Motor neuron (in vitro differentiated cells): ENCODE measurements at places on chromosomes 1 and 21.

GRCh38 chr1:106232128-106232527 is 824.3 kb upstream of the PRMT6 start:
- ATAC-seq, result no peak

DNA sequence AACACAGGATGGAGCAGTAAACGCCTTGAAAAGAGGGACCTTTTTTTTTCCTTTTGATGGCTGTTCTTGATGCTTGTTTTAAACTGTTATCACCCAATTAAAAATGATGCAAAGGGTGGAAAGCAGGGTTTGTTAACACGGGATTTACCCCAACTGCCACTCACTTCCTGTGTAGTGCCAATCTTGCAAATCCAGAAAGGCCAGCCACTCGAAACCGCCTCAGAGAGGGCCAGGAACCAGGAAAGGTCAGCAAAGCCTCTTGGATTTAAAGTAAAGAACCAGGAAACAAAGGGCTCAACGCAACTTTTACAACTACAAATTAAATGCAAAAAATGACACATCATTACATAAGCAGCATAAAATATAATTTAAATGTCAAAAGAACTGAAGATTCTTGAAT is 347.4 kb downstream of the PDE4B start:
- ATAC-seq, result no peak

GRCh38 chr1:8351693-8352470 is 34.0 kb downstream of the SLC45A1 start:
- peak; percentile 31 for ATAC-seq

DNA sequence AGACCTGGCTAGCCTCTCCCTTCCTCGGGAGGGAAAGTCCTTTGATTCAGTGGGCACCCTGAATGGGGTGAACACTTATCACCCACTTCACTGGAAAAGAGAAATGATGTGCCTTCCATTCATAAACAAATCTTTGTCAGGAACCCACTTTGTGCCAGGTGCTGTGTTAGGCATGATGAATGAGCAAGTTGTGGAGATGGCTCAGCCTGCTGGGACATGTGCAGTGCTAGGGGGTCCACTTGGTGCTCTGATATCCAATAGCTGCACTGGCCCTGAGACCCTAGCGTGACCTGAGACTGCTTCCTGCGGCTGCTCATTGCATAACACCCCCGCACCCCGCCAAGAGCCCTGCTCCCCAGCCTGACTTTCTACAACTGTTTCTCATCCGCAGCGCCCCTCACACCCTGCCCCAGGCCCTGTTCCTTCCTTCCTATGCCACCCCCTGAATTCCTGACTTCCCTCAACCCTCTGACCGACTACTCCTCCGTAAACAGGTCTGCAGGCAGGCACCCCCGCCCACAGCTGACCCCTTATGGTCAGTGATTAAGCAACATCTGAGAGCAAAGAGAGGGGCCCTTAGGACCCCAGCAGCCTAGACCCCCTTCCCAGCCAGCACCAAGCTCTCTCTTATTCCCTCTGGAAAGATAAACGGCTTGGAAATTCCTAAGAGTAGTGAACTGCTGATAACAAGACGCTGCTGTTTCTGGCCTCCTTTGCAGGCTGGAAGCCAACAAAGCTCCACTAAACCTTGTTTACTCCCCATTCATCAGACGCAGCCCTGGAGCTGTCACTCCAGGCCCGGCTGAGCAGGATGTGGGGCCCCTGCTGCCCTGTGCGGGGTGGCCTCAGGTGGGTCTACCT is 12.9 kb downstream of the CSRP1 start:
- ATAC-seq, result no peak

- no peak for ATAC-seq
Measured at GRCh38 chr1:34790985-34791384, 1.8 kb upstream of the GJA4 start.

DNA sequence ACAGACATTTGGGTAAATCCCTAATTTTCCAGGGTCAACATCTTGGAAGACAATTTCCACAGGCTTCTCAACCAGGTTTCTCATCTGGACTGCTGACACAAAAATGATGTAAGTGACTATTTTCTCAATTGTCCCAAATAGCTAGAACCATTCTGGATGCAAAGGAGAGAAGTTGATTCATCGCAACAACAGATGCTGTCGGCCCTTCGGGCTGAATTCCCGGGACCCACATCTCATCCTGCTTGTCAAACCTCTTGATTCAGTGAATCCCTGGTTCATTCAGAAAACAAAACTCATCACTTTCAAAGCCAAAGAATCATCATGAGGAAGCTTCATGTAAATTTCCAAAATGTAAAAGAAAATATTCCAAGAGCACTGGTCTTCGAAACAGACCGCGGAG is 251.8 kb downstream of the NPHP4 start:
- no peak for ATAC-seq

GRCh38 chr1:9416506-9416905 is 122.8 kb upstream of the SLC25A33 start:
- ATAC-seq, result no peak

GRCh38 chr1:111542187-111542586 is 38.8 kb upstream of the ADORA3 start:
- ATAC-seq, result no peak

- ATAC-seq, result no peak
Measured at GRCh38 chr21:20999659-21000058, 1.4 kb downstream of the NCAM2 start.

GRCh38 chr1:210582205-210582970 is 253.7 kb downstream of the HHAT start:
- no peak for ATAC-seq

GRCh38 chr1:3028531-3029282 is 7.4 kb downstream of the ACTRT2 start:
- ATAC-seq, result no peak

DNA sequence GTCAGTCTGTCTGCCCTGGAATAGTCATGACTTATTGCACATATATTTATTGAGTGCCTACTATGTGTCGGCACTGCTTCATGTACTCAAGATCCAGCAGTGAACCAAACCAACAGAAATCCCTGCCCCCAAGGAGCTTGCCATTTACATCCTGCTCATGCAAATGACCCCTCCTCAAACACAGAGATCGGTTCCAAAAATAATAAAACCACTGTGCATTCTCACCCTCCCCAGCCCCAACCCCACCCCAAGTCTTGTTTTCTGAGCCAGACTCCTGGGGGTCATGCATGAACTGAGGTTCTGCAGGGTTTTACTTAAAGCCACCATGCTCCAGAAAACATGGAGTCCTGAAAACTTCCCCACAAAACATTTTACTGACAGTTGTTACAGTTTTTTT is 61.9 kb downstream of the KIAA0040 start:
- ATAC-seq, result no peak

DNA sequence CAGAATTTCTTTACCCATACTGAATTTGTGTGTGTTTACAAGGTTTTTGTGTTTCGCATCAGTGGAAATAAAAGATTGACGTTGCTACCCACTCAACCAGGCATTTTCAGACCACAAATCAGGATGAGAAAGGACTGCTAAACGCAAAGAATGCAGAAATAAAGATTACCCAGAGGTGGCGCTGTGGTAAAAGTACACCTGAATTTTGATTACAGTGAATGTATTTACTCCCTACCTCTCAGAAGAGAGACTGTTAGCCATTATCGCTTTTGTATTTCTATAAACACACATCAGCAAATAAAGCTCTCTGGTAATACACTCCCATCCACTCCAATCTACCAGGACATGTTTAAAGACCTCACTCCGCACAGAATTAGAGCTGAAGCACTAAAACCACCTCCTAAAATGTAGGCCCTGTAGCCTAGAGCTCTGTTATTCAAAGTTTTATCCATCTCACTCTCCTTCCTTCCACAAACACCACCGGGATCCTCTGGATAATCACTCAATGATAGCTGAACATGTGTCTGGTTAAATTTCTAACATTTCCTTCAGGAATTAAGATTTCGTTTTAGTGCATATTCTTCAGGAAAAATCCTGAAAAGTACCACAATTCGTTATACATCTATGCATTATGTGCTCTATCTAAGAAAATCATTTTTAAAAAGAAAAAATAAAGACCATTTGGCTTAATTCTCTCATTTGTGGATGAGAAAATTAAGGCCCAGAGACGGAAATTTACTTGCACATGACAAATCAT is 2.5 kb upstream of the LMO4 start:
- no peak for ATAC-seq

DNA sequence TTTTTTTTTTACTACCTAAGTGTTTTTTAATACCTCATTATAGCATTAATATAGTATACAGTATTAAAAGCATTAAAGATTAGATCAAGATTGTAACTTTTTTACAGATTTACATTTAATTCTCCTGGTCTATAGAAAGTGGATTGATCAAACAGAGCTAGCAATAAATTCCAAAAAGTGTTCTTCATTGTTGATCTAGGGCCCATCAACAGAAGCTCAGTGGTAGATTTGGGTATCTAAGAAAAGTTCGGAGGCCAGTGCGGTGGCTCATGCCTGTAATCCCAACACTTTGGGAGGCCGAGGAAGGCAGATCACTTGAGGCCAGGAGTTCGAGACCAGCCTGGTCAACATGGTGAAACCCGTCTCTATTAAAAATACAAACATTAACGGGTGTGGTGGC is 12.5 kb downstream of the NUP210L start:
- ATAC-seq, result no peak

DNA sequence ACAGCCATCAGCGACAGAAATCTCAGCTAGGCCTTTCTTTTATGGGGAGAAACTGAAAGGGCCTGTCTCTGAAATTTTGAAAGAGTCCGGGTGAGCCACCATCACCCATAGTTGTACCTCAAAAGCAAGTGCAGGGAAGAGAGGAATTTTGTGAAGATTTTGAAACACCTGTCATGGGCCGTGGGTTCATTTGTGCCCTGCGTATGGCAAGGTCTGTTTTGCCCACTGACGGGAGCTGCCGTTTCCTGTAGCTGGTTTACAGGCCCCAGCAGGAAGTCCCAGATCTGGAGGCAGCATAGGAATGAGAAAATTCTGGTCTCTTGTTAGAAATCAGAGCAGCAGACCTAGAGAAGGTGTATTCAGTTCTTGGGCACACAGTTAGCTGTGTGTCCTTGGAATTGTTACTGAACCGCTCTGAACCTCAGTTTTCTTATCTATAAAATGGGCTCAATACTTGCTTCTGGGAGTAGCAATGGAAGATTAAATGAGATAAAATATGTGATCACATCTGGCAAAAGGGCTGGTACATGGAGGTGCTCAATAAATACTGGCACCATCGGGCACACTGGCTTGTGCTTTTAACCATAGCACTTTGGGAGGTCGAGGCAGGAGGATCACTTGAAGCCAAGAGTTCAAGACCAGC is 52.5 kb downstream of the MAN1C1 start:
- ATAC-seq, result no peak

GRCh38 chr1:230979952-230980351 is 1.1 kb downstream of the ARV1 start:
- no peak for ATAC-seq

- peak; percentile 26 for ATAC-seq
Measured at GRCh38 chr1:18955441-18956192, 859 bp downstream of the IFFO2 start.

GRCh38 chr1:217944550-217944949 is 313.4 kb downstream of the SPATA17 start:
- no peak for ATAC-seq

DNA sequence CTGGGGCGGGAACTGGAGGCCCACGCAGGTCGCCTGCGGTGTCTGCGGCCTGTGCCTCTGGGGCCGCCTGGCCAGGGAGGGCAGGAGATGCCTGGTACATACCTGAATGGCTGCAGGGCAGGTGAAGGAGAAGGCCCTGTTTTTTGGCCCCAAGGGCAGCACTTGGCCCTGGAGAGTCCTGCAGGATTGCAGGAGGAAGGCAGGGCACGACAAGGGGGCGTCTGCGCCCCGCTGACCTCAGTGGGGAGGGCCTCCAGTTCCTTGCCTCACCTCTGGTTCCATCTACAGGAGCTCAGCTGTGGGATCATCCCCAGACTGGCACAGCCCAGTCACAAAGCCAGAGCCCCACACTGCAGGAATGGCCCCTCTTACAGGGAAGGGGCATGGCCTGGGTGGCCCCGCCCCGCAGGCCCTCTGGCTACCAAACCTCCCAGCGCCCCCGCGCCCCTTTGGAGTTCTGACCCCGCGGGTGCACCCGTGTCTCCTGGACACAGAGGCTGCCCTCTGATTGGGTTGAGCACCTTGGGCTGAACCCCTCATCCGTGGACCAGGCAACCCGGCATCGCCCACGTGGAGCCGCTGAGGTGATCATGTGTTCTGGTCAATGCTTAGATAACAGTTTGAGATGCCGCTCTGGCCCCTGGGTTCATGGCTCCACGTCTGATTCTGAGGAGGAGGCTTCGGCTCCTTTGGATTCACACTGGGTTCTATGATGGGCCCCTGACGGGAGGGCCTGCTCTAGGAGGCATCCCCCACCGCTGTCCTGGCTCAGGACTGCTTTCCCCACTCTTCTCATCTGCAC is 1.3 kb upstream of the PEX10 start:
- ATAC-seq, result no peak

- ATAC-seq, result no peak
Measured at GRCh38 chr1:19083081-19083480, 126.6 kb upstream of the IFFO2 start.

DNA sequence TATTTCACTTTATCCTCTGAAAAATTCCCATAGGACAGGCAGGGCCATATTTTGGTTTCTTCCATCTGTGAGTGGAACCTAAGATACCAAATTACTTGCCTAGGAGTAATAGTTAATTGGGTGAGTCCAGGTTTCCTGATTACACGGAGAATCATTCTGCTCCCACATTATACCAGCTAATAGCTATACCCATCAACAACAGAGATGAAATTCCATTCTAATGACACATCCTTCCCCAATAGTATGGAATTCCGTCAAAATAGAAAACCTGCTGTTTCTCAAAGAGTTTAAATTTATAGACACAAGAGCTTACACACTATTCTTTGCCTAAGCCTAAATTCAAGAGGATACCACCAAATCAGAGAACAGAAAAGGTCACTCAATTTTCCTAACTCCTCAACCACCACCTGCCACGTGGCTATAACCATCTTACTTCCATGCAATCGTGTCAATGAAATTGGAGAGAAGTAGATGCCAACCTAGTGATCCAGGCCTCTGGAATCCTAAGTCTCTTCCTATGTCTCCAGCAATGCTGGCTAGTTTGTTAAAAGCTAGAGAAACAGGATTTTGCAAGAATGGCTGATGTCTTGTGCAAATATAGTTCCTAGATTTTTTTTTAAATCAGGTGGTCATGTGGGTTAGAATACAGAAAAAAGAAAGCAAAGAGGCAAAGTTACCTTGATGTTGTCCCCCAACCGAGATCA is 6.2 kb downstream of the PPT1 start:
- ATAC-seq, result no peak
